ENCODE measurements at places on chromosomes 7 and 10.

- DNase-seq, result no peak
Measured at GRCh38 chr7:133859871-133860450, 267.2 kb upstream of the LRGUK start.

DNA sequence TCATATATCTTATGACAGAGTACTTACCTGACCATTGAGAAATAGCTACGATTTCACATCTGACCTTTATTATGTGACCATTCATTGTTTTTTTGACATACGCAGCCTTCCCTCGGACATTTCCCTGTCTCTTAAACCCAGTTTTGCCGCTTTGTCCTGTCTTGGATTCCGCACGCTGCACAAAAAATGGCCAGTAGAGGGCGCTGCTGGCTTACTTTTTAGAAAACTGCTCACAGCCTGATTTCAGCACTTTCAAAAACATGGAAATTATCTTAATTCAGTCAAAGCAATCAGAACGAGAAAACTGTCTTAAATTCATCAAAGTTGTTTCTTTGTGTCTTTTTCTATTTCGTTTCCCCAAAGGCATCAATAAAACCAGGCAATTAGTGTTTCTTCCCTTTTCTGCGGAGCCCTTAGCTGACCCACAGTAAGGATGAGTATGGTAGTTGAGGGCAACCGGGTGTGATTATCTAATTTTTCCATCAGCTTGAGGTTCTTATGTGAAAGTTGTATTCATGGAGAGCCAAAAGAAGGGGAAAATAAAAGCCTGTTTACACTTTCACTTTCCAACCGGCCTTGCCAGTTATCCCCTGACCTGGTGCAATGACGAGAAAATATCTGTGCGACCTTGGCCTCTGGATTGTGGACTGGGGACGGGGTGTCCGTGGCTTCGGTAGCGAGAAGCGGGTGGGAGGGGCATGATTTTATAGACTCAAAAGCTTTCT is 144.4 kb downstream of the DYNC1I1 start:
- peak; percentile 64 for DNase-seq

GRCh38 chr7:125089171-125089570 is 159.5 kb upstream of the POT1 start:
- no peak for DNase-seq

GRCh38 chr10:95289003-95289920 is 1.5 kb downstream of the PDLIM1 start:
- peak; percentile 77 for DNase-seq

DNA sequence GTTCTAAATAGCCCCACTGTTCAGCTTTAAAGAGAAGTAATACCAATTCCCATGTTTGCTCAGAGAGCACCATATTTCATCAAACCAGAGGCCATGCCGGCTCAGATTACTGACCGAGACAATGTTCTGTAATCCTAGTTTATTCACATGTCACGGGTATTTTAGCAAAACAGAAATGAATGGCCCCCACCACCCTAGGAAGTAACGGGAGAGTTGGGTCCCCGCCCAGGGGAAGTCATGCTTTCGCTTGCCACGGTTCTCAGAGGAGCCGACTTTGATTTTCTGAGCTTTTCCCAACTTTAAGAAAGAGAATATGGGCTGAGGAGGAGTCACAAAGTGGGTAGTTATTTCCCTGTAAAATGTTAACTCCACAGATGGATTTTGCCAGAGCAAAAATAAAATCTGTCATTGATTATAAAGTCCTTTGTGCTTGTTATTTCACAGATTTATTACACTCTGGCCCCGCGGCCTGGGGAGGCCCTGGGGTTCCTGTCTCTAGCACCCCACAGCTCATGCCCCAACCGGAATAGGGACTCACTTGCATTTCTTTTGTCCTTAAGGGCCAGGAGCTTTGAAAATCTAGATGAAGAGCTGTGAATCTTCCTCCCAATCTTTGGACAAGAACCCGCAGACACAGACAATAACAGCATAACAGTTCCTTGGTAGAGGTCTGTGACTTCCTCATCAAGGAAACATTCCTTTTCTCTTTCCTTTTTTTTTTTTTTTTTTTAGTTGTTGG is 3.7 kb upstream of the GDF10 start:
- no peak for DNase-seq

GRCh38 chr10:22356324-22356873 is 11.1 kb downstream of the SPAG6 start:
- DNase-seq, result no peak

- no peak for DNase-seq
Measured at GRCh38 chr10:102626026-102626685, 18.1 kb upstream of the TRIM8 start.

Data from EL (cell line).